ENCODE measurements at places on chromosomes 5 and 9.

- DNase-seq: no peak
These were observed 1278.2 kb downstream of the CDH12 start for GRCh38 chr5:21574961-21575360.

DNA sequence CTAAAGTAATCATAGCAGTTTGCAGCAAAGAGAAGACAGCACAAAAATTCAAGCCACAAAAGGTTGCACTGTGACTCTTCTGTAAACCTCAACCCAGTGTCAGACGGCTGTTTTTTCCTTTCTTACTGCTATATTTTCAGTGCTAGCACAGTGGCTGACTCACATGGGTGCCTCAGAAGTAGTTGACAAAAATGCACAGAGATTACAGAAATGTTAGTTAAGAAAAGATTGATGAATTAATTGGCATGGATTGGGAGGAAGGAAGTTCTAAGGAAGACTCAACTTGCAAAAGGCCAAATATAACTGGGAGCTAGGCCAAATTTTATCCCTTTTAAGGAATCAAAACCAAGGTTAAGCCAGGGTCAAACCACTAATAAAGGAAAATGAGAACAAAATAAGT lies 43.7 kb upstream of the ITGA1 start:
- peak; percentile 76 for DNase-seq

DNA sequence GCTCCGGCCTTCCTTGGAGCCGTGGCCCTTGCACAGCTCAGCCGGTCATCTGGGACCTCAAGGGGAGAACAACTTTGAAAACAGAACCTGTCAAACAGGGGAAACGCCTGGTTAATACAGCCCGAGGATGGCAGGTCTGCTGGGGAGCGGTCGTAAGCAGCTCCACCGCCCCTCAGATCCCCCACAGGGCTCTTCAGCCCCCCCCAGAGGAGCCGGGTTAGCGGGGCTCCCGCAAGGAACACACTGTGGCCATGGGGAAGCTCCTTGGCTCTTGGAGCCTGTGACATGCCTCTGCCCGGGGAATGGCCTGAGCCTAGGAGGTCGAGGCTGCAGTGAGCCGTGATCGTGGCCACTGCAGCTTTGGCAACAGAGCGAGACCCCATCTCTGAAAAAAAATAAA lies 6.8 kb downstream of the TMEM250 start:
- no peak for DNase-seq

- no peak for DNase-seq
These were observed 57.2 kb upstream of the PRDM9 start for GRCh38 chr5:23450187-23450586.

DNA sequence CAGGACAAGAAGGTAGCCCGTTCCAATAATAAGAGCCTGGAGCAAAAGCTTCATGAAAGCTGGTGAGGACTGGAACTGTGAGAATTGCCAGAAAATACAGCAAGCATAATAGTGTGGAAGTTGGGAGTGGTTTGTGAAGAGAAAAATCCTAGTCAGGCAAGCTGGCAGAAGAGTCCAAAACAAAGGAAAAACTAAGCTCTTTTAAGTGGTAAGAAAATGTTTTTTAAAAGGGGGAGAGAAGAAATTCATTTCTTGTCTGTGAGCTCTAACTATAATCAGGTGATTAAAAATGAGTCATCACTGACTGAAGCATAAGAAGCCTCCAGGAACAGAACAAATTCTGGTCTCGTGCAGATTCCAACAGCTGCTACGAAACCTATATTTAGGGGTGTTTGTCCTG lies 102.6 kb downstream of the CAAP1 start:
- DNase-seq: no peak

DNA sequence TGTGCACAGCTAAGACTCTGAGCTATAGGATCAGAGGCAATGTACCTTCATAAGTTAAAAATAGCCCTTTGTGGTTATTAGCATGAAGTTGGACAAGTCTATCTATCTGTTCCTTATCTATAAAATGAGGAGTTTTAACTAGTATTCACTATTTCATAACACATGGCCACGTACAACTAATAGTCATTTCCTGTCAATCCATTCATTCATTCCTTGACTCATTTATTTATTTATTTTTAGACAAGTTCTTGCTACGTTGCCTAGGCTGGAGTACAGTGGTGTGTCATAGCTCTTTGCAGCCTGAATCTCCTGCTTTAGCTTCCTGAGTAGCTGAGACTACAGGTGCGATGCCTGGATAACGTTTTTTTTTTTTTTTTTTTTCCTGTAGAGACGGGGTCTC lies 92.1 kb downstream of the NR3C1 start:
- DNase-seq: no peak

DNA sequence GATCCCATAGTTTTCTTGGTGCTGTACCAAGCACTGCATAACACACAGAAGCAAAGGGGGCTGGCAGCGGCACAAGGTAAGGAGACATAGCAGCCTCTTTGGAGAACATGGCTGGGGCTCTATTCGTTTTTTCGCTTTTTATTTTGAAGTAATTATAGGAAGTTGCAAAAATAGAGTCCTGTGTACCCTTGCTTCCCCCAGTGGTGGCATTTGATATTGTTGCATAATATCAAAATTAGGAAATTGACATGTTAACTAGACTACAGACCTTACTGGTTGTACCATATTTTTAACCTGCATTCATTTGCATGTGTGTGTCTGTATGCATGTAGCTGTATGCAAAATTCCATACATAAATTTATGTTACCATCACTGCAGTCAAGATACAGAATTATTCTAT lies 6.6 kb upstream of the UBQLN1 start:
- DNase-seq: no peak

- DNase-seq: peak; percentile 7
These were observed 1568.5 kb upstream of the WWC1 start for GRCh38 chr5:166722939-166723338.

DNA sequence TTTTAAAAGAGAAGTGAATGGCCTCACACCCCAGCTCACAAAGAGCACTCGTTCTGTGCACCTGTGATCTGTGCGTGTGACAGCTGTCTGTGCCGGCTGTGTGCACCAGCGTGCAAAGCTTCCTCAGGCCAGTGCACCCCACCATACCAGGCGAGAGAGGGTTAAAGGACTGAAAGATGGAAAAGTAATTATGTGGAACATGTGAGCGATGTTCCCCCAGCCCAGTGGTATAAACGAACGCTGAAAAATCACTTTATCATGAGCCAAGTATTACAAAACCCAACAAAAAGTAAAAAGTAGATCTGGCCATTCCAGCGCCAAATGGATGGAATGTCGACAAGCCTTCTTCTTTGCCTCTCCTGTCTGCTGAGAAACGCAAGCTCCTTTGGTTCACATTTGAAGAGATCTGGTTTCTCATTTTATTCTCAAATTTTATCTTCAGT lies 53.7 kb downstream of the IPPK start:
- no peak for DNase-seq

DNA sequence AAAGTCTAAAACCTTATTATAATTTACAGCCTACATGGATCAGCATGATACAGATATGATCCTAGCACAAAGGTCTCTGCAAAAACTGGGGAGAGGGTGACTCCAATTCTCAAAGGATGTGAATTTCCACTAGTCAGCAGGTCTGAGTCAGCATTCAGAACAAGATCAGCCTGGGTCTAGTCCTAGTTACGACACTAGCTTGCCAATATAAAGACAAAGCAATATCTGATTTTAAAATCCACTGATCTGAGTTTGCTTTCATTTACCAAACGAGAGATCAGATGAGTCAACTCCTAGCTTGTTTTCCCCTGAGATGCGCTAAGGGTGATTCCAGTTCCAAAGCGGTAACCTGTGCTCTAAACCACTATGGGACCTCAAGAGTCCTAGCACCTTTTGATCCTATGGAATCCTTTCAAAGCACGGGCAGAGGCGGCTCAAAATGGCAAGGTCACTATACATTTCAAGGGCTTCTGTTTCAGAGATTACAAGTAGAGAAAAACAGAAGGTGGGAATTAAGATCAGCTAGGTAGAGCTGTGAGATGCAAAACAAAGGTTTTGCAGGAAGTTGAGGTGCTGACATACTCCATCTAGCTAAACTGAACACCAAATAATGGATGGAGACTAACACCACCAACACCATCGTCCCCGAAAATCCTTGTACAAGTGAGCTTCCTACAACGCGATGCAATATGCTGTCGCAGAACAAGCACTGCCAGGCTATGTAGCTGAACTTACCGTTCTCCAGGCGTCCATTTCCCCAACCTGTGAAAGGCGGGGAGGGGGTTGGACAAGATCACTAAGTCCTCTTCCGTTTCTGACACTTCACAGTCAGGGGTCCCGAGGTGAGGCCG lies 906 bp downstream of the SLC25A51 start:
- DNase-seq: peak; percentile 12

DNA sequence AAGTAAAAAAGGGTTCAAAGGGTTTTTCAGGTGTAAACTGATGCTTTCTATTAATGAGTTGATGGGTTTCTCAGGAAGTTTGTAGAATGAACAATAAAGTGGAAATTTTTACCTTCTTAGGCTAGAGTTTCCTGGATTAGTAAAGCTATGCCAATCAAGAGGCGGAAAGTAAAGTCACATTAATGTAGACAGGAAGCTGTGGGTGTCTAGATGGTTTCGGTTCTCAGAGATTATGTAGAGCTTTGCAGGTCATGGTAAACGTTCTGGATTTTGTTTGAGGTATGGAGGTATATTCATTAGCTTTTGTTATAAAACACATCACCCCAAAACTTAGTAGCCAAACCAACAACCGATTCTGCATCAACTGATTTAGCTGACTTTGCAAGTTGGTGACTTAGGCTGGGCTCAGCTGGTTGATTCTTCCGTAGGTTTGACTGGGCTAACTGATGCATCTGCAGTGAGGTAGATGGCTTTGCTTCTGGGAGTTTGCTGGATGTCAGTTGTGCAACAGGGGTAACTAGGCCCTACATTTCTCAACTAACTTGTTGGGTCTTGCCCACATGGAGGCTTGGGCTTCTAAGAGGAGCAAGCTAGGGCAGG lies 273.8 kb downstream of the MSX2 start:
- DNase-seq: no peak

DNA sequence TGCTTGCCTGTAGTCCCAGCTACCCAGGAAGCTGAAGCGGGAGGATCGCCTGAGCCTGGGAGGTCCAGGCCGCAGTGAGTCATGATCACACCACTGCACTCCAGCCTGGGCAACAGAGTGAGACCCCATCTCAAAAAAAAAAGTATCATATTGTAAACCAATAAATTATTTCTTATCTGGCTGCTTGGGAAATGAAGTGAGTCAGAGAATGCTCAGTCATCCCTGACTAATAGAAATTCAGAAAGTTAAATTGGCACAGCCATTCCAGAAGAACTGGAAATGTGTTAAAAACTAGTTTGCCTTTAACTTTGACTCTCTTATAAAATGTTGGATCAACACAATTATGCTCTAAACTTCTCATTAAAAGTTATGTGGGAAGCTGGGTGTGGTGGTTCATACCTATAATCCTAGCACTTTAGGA lies 9.8 kb upstream of the GNE start:
- DNase-seq: no peak

GRCh38 chr5:3340471-3340870 lies 255.2 kb upstream of the IRX1 start:
- DNase-seq: no peak

- no peak for DNase-seq
These were observed 60.8 kb downstream of the PDE4D start for GRCh38 chr5:59832577-59833301.

DNA sequence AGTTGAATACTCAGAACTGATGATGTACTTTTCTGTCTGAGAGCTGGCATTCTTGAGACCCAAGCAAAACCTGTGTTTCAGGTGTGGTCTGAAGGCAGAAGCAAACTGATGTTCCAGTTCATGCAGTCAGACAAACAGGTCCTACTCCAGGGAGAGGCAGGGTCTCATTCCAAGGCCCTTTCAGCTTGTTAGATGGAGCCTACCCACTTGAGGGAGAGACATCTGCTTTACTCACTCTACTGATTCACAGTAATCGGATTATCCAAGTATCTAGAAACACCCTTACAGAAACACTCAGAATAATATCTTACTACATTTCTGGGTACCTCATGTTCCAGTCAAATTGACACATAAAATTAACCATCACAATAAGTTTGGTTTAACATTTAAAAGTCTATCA lies 207.8 kb downstream of the KDM4C start:
- DNase-seq: no peak

GRCh38 chr9:107644733-107645463 lies 155.3 kb upstream of the KLF4 start:
- no peak for DNase-seq

- no peak for DNase-seq
These were observed 181.6 kb downstream of the CD180 start for GRCh38 chr5:67014957-67015400.

- no peak for DNase-seq
These were observed 3.7 kb upstream of the BRINP1 start for GRCh38 chr9:119372951-119373350.

DNA sequence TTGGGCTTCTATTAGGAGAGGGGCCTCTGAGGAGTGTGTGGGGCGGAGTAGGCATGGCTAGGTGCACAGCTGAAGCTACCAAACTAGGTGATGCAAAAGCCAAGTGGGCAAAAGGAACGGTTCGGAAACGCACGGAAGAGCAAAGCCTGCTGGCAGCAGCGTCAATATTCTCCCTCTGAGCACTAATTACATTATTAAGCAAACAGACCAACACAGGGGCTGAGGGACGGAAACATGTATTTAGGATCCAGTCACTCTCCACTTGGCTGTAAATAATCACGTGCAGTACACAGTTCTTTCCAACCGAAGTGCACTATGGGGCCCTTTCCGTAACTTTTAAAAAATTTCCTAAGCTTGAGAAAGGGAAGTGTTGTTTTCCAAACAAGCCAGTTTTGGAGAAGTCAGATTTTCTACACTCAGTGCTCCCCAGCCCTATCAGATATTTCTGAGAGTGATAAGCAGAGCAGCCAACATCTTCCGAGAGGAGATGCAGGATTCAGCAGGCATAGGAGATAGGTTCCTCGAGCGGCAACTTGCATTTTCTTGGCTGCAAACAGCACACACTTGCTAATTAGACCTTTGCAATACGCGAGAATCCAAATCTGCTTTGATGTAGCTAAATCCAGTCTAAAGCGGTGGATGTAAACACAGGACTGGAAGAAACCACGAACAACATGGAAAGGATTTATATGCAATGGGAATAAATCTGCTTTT lies 217.2 kb upstream of the TBCA start:
- no peak for DNase-seq

DNA sequence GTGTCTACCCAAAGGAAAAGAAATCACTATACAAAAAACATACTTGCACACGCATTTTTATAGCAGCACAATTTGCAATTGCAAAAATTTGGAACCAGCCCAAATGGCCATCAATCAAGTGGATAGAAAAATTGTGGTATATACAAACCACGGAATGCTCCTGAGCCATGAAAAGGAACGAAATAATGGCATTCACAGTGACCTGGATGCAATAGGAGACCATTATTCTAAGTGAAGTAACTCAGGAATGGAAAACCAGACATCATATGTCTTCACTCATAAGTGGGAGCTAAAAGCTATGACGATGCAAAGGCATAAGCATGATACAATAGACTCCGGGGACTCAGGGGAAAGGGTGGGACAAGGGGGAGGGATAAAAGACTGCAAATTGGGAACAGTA lies 78.4 kb downstream of the ENC1 start:
- DNase-seq: no peak

DNA sequence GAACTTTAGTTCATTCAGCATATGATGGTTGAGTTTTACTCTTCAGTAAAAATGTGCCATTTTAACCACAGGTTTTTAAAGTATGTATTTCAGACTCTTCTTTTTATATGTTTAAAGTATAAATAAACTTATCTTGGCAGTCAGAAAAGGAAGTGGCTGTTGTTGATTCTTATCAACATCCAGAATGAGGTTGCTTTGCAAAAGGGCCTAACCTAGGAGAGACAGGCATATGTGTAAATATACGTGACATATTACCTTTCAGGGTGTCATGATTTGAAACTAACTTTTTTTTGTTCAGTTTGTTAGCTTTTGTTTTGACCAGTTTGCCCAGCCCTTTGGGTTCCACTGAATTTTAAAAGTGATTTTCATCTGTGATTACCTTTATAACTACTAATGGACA lies 7.4 kb downstream of the SMARCA2 start:
- no peak for DNase-seq

Data from activated CD8-positive, alpha-beta T cell treated with anti-CD3 and anti-CD28 coated beads for 36 hours (primary cell).